ENCODE measurements at places on chromosomes 6 and 20.

GRCh38 chr6:123316733-123317323, 319.9 kb downstream of the TRDN start:
- DNase-seq = no peak

DNA sequence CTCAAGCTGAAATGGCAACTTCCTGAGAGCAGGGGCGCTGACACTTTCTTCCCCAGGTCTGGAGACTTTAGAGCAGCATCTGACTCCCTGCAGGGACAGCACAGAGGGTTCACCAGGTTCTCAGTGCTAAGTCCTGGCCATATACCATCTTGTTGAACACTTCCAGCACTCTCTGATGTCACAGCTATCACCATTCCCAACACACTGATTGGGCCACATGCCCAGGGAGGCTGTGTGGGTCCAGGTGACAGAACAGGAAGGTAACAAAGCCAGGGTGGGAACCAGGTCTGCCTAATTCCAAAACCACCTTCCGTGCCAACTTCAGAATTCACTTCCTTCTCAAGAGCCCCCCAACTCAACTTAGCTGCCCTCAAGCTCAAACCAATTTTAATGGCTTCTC, 4.3 kb downstream of the APCDD1L start:
- DNase-seq = no peak

DNA sequence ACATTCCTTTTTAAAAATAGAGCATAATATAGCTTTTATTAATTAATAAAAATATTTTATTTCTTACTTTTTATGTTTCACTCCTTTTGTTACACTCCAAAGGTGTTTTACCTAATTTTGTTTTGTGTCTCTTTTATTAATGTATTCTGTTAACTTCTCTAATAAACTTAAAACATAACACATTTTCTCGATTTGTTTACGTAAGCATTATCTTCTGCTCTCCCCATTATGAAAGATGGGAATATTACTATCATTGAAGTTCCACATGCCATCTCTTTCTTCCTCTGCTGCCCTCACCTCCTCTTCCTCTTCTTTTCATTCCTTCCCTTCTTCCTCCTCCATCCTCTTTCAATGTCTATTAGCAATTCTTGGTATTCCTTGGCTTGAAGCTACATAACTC, 85.0 kb upstream of the HCRTR2 start:
- DNase-seq = no peak

DNA sequence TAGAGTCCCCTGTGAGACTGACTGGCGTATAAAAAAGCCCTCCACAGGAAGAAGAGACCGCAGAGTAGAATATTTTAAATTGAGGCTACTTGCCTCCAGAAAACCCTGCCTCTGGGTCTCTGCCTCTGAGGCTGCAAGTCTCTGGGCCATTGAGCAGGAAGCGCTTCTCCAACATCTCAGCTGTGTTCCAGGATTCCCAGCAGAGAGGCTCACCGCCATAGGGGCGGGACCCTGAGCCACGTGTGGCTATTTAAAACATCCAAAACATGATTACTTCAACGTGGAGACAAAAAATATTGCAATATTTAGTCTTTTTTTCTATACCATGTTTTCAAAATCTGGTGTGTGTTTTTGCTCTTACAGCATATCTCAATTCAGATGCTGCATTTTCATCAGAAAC, 59.4 kb downstream of the GNAS-AS1 start:
- DNase-seq = no peak

DNA sequence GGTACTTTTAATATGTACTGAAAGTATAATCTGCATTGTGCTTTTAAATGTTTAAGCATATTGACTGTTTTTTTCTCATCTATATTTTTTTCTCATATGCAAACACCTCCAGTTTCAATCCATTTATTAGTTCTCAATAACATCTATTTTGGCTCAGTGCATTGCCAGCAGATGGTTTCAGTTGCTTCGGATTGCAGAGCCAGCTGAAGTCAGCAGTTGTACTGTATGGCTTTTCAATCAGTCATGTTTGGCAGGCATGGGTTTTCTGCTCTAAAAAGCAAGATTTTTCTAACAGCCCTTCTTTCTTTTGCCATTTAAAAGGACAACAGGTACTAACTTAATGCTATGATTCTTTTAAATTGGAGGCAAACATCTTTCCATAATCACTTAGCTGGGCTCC, 121.2 kb downstream of the CD109 start:
- no peak for DNase-seq
